ENCODE measurements at places on chromosomes 16 and 17.

DNA sequence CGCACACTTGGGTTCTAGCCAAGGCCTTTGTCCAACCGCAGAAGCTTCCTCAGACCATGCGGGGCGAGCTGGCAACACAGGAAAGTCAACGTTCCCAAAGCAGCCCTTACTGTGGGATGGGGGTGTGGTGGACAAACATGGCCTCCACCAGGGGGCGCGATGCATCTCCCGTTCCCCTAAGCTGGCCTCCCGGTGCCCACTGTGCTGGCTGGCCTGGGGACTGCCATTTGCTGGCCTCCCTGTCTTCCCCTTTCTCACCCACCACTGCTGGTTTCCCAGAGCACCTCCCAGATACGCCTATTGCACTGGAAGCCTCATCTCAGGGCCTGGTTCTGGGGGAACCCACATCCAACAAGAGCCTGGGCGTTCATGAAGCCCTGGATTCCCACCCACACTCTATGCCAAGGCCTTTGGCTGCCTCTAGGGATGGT, 145.3 kb downstream of the IRF8 start:
- DNase-seq = no peak

DNA sequence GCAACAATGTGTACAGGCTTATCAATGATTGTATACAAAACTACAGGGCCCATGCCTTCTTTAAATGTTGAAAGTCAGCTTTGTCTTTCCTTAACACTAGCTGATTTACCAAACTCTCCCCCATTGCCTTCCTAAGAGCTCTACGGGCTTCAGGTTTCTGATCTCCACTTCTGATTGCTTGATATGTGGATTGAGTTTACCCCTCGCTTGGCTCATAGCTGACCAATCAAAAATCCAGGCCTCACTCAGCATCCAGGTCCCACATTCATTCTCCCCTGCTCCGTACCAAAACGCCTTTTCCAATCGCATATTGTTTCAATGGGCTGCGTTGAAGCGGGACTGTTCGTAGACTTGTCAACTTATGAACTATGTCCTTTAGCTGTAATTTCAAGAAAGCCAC, 195.1 kb upstream of the TOX3 start:
- DNase-seq = no peak

DNA sequence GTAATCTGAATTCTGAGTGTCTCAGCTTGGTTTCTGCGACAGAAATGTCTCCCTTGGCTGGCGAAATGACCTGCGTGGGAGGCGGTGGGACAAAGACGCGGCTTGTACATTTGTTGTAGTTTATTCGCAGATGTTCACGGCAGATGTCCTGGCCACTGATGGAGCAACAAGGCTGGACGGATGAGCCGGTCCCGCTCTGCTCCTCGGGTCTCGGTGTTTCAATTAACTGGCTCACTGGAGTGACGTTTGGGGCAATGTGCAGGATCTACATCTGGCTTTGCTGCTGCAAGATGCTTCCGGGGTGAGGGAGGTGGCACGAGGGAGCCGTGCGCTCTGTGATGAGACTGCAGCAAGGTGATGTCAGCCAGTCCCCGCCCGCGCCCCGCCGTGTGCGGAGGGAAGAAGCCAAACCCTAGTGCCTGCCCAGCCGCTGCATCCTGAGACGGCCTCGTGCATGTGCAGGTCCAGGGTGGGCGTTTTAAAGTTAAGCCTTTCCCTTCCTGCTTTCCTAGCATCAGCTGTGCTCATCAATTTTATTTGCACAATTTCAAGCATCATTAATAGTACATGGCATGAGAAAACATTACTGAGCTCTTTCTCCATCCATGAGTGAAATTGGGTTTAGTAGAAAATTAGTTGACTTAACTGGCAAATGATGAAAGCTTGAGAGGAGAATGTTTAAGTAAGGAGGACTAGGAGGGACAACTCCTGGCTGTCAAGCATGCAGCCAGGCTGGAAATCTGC, 44.4 kb downstream of the MGAT5B start:
- no peak for DNase-seq

DNA sequence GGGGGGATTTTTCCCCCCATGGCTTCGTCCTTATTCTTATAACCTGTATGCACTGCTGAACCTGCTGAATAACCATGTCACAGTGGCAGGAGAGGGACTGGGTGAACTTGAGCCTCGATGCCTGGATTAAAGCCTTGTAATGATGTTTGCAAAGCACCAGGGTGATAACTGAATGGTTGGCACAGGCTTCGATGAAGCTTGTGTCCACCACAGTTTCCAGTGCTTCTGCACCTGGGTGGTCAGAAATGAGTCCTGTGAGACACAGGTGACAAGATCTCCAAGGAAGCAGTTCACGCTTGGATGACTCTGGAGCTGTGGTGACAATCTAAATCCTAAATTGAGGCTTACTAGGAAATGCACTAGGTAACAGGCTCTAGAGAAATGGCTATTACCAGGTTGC, 729.3 kb downstream of the MAF start:
- DNase-seq = no peak

DNA sequence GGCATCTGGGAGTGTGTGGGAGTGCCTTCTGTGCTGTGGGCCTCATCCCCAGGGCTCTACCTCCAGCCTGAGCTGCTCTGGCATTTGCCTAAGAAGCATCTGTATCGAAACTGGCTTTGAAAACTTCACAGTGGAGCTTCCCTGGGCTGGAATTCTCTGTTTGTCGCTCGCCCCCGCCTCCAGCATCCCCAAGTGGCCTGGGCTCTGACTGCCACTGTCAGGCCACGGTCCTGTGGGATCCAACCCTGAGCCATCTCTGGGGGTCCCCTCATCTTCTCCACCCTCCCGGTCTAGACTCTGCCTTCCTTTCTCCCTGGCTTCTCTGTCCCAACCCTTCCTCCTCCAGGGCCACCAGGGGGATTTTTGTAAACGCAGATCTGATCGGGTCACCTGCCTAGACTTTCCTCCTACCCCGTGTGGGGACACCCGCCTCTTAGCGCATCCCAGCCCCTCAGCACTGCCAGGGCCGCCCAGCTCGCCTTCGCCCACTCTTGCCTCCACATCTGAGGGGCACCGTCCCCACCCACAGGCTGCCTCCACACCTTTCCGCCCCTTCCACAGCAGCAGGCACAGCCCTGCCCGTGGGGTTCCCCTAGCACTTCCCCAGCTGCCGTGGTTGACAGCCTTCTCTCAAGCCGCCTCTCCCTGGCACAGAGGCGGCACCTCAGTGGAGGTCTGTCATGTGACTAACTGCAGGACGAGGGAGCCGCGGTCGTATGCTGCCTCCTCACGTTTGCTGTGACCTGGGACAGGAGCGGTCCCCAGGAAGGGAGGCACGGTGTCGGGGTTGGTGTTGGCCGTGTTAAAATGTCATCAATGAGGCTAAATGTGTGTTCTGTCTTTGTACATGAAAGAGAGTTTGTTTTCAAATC, 12.0 kb downstream of the TBC1D24 start:
- DNase-seq = no peak

- no peak for DNase-seq
Observed at GRCh38 chr16:85025781-85026653, 1.6 kb upstream of the KIAA0513 start.

DNA sequence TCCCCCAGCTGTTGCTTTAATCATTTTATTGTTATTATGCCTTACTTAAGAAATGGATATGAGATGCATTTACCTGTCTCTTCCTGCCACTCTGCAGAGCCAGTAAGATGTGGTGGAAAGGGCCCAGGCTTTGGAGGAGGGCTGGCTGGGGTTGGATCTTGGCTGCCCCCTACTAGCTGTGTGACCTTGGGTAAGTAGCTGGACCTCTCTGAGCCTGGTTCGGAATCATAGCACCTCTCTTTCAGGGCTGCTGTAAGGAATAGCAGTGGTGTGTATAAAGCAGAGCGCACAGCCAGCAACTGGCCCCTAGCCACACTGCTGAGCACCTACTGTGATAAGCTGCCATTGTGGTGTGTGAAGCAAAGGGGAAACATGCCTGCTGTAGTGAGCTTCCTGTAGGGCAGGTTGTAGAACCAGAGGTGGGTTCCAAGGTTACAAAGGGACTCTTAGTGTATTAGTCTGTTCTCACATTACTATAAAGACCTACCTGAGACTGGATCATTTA, 23.9 kb downstream of the MAPT start:
- DNase-seq = no peak

DNA sequence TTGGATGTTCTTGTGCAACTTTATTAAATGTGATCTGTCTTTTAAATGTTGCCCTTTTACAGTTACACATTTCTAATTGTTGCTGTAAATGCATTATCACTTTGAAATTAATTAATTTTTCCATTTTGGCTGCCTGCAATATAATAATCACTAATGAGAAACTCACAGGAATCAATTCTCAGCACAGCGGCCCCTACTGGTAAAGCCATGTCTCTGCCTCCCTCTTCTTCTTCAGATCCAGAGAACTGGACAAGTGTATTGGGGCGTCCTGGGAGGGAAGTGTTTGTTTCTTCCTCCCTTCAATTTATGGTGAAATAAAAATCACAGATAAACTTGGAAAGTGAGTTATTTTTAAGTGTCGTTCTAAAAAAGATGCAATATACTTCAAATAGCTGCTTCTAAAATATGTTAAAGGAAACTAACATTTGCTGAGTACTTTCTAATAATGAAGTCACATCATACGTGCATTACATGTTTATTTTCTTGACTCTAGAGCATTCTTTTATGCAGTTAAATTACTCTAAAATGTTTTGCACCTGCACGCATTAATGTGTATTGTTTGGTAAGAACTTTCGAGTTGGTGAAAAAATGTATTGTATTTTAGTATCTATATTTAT, 338.0 kb downstream of the WWOX start:
- no peak for DNase-seq

DNA sequence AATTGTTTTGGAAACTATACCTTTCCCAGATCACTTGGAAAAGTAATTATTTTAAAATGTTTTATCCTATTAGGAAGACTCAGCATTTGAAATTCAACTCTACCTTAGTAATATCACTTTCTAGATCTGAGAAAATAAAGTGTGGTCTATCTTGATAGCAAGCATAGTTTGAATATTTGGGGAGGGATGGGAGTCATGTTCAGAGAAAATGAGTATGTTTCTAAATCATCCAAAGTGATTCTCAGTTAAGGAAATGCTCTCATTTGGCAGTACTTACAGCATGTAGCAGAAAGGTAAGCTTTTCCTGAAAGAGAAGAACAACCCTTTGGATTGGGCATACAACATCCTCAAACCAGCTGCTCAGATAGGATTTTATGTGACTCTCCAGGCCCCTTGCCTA, 6.9 kb downstream of the C17orf75 start:
- no peak for DNase-seq

DNA sequence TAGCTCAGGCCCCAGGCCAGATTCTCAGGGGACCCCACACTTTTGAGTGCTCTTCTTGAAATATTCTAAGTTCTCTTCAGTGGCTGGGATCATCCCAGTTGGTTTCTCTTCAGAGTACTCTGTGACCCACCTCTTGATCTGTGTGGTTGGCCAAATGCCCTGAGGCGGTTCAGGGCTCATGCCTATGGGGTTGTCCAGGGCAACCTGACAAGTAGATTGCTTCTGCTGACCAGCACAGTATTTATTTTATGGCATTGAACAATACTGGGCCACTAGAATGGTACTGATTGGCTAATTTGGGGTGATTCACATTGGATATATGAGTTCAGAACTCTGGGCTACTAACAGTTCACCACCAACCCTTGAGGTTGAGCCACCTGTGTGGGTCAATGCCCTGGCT, 7.4 kb upstream of the GOSR2 start:
- DNase-seq = no peak

DNA sequence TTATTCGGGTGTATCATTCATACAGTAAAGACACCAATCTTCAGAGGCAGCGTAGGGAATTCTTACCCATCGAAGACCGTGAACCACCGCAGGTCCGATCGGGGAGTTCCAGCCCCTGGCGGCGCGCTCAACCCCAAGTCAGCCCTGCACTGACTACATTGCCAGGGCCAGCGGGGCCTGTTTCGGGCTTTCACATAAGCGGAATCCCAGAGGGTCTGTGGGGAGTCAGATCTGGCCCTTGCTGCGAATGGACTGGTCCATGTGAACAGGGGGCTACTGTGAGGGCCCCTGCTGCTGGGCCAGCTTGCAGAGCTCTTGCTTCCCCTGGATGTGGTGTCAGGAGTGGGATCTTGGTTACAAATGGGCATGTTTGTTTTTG, 7.6 kb downstream of the PDE6G start:
- DNase-seq = no peak

GRCh38 chr17:4543557-4544026, 11.6 kb downstream of the MYBBP1A start:
- no peak for DNase-seq

DNA sequence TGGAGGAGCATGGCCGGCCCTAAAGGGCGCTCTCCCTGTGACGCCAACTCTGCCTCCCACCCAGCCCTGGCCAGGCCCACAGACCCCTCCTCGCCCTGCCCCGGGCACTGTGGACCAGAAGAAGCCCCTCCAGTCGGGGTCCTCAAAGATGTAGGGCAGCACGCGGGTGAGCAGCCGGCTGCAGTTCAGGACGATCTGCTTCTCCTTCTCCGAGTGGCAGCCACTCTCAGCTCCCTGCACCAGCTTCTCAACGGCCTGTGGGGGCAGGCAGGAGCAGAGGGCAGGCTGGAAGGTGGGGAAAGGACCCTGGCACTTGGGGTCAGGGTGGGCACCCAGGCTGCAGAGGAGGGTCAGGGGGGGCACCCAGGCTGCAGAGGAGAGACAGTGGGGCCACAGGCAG, 8.9 kb downstream of the HID1 start:
- DNase-seq = no peak

GRCh38 chr16:62805221-62805857, 769.1 kb upstream of the CDH8 start:
- no peak for DNase-seq

DNA sequence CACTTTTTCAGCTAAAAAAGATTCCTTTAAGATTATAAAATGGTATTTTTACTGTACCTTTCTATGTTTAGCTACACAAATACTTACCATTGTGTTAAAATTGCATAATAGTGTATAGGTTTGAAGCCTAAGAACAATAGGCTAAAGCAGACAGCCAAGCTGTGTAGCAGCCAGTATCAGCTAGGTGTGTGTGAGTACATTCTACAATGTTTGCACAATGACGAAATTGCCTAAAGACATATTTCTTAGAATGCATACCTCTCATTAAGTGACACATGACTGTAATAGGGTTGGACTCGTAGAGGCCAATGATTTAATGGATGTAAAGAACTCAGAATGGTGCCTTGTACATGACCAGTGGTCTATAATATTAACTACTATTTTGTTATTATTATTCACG, 1.9 kb upstream of the MT1B start:
- DNase-seq = no peak

DNA sequence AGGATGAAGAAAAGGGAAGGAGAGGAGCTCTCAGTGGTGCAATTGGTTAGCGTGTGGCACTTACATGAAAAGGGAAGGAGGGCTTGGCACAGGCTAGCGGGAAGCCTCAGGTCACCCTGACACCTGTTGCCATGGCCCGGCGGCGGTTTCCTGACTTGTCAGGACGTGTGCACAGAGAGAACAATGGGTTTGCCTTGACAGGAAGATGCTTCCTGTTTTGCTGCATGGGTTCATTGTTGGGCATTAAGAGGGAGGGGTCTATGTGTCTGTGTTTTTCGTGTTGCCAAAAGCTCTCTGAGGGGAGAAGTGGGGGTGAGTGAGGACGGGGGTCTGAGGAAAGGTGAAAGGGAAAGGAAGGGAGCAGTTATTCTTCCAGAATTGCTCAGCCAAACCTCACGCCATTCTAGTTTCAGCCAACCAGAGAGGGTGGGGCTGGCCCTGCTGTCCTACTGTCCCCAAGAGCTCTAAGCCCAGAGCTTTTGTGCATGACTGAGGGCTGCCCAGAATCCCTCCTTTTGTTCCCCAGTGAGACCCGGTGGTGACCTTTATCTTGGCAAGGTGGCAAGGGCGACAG, 17.1 kb upstream of the CCR7 start:
- DNase-seq = no peak

- no peak for DNase-seq
Observed at GRCh38 chr17:16932611-16933010, 39.3 kb downstream of the TNFRSF13B start.

GRCh38 chr17:8255499-8255898, 6.4 kb downstream of the PFAS start:
- no peak for DNase-seq
